ENCODE measurements at places on chromosomes 6 and 20.

DNA sequence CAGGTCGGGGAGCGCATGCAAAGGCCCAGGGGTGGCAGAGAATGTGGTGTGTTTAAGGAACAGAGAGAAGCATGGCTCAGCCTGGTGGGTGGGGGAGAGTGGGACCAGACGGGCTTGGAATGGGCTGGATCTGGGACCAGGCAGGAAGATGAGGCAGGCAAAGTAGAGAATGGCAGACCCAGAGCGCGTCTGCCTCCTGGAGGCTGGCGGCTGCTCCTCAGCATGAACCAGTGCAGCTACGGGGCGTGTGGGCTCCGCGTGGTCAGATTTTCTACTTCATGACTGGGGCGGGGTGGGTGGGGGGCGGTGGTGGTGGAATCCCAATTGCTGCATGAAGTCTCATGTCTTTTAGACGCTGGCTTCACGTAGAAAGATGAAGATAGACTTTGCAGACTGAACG is 135.6 kb downstream of the TFAP2C start:
- DNase-seq: no peak

GRCh38 chr6:111559188-111560097 is 46.2 kb downstream of the TRAF3IP2 start:
- no peak for DNase-seq

- no peak for DNase-seq
Measured at GRCh38 chr6:6686748-6687601, 98.5 kb downstream of the LY86 start.

DNA sequence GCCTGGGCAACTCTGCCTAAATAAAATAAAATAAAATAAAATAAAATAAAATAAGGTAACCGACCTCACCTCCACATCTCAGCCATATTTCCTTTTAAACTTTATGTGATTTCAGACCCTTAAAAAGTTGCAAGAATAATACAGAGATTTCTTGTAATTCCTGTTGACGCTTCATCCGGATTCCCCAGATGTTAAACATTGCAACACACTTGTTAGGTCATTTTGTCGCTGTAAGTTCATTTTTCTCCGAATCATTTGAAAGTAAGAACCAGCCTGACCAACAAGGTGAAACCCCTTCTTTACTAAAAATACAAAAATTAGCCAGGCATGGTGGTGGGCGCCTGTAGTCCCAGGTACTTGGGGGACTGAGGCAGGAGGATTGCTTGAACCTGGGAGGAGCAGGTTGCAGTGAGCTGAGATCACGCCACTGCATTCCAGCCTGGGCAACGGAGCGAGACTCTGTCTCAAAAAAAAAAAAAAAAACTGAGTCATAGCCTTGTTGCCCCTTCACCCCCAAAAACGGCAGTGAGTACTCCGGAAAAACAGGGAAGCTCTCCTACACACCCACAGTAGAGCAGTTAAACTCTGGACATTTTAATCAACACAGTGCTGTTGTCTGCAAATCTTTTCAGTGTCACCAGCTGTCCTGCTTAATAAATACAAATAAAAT is 5.9 kb downstream of the PYGB start:
- DNase-seq: no peak

DNA sequence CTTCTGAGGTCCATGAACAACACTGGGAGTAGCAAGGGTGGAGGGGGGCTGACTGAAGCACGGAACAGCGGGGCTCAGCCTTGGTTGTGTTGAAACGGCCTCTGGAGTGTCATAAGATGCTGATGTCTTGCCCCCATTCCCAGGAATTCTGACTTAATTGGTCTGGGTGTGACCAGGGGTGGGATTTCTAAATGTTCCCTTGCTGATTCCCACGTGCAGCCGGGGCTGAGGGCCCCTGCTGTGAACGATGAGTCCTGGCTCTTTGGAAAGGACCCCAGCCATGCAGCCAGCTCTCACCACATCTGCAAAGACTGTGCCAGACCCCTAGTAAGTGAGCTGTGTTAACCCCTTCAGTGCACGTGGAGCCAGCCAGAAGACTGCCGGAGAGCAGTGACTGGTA is 28.6 kb upstream of the FAM50B start:
- DNase-seq: no peak

DNA sequence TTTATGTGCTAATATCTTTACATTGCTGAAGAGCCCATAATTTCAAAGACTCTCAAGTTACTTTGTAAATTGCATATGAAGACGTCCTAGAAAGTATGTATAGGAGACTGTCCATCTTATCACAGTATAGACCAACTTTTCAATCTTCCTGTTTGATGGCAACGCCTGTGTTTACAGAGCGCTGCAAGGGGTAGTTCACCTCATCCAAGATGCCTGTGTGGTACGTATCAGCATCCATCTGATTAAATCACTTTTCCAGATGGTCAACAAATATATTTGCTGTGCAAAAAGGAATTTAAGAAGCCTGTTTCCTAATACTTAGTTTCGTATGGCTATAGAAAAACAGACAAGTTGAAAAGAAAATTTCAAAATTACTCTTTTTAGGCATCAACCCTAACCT is 17.9 kb upstream of the PDE10A start:
- no peak for DNase-seq

DNA sequence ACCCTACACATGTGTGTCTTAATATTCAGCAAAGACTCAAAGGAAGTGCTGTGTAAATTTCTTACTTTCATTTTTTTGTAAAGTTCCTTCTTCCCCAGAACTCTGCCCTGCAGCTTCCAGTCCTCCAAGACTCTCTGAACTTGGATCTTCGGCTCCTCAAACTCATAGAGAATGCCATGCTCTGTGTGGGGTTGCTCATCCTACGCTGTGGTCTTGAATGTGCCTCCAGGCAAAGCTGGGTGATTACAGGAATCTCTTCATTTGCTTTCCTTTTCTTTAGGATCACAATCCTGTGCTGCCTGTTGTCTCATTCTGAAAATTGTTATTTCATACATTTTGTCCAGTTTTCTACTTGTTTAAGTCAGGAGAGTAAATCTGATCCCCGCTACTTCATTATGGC is 14.5 kb upstream of the CDC5L start:
- no peak for DNase-seq

DNA sequence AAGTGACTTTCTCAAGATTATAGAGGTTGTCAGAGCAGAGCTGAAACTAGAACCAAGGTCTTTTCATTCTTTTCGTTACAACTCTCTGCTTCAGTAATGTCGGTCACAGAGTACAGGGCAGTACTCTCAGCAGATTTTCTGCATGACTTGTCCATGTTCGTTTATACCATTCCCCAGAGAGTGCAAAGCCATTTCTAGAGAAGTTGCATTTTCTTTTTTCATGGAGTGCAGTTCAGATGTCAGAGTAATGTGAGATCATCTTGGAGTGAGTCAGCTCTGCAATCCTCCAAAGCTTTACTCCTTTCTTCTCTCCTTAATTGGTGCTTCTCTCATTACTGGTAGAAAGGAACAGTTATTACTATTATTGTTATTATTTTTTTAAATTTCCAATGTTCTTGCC is 115.6 kb upstream of the B3GAT2 start:
- DNase-seq: no peak

GRCh38 chr20:45921337-45922189 is 9.6 kb upstream of the PLTP start:
- no peak for DNase-seq

GRCh38 chr6:165721356-165721755 is 58.3 kb upstream of the PDE10A start:
- no peak for DNase-seq

- no peak for DNase-seq
Measured at GRCh38 chr6:36076178-36077063, 48.8 kb downstream of the MAPK14 start.

DNA sequence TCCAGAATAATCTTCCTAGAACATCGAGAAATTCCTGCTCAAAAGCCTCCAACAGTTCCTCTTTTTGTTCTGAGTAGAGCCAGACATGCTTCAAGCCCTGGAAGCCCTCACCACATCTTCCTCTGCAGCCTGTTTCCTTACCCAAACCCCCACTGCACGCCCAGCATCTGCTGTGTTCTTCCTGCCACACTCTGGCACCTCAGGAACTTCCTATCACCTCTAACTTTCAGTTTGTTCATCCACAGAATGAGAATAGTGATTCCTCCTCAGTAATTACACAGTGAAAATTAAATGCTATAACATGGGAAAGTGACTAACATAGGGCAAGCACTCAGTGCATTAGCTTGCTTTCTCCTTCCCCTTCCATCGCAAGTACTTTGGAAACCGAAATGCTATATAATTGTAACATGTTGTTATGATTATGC is 26.3 kb downstream of the C6orf89 start:
- DNase-seq: no peak

- no peak for DNase-seq
Measured at GRCh38 chr6:138815797-138816528, 20.1 kb downstream of the ECT2L start.

- DNase-seq: no peak
Measured at GRCh38 chr6:24668997-24669361, 2.1 kb downstream of the ACOT13 start.

DNA sequence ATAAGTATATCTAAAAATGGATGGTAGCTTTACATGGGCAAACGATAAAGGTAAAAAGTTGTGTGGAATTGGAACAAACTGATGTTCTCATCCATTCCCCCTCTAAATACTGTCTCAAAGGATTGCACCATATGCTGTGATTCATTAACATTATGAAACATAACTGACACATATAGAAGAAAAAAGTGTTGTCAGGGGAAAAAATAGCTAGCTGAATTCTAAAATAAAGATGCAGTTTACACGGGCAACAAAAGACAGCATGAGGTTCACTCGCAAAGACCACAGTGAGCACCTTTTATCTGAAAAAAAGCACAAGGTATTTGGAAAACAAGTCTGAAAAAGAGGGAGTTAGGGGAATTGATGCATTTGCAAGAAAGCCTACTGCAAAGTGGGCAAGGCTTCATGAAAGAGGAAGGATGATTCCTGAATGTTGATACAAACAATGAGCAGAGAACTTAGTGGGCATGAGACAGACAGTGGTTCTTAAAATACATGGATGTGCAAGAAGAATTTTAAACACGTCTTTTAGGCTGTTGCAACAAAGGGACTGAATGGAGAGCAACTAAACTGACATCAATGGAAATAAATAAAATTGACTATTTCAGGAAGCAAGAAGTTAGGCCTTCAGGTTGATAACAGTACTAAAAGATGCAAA is 280.9 kb downstream of the KIF16B start:
- DNase-seq: no peak

DNA sequence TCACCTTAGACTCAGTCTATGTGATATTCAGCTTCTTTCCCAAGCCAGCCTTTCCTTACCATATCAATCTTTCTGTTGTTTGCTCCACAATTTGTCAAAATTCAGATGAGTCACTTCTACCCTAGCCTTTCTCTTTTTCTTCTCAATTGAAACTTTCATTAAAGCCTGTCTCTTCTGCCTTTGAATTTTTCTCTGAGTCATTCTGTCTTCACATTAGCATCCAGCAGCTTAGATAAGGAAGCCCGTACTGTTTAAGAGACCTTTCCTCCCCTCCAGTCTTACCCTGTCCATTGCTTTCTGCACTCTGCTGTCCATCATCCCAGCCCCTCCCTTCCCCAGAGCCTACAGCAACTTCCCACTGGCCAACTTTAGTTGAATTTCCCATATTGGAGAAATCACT is 34.9 kb upstream of the RALGAPA2 start:
- DNase-seq: no peak

- DNase-seq: no peak
Measured at GRCh38 chr6:166553563-166554271, 32.8 kb downstream of the RAMACL start.

DNA sequence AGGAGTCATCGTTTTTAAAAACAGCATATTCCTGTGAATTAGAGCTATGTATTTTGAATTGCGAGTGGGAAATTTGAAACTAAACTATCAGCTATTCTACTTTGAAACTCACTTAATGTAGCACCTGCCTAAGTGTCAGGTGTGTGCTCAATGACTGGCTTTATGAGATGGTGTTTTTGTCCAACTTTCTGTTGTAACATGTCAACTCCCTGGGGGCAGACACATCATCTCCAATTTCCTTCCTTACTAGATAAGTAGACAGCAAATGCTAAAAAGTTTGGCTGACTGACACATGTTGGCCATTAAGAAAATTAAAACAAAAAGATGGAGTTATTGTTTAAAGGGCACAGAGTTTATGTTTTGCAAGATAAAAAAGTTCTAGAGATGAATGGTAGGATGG is 226.9 kb downstream of the TFAP2B start:
- DNase-seq: no peak

GRCh38 chr20:32823078-32823477 is 3.3 kb downstream of the MAPRE1 start:
- DNase-seq: no peak

- no peak for DNase-seq
Measured at GRCh38 chr6:105824732-105825131, 261.4 kb upstream of the PRDM1 start.

GRCh38 chr20:31663838-31664695 is 26.4 kb downstream of the COX4I2 start:
- no peak for DNase-seq

DNA sequence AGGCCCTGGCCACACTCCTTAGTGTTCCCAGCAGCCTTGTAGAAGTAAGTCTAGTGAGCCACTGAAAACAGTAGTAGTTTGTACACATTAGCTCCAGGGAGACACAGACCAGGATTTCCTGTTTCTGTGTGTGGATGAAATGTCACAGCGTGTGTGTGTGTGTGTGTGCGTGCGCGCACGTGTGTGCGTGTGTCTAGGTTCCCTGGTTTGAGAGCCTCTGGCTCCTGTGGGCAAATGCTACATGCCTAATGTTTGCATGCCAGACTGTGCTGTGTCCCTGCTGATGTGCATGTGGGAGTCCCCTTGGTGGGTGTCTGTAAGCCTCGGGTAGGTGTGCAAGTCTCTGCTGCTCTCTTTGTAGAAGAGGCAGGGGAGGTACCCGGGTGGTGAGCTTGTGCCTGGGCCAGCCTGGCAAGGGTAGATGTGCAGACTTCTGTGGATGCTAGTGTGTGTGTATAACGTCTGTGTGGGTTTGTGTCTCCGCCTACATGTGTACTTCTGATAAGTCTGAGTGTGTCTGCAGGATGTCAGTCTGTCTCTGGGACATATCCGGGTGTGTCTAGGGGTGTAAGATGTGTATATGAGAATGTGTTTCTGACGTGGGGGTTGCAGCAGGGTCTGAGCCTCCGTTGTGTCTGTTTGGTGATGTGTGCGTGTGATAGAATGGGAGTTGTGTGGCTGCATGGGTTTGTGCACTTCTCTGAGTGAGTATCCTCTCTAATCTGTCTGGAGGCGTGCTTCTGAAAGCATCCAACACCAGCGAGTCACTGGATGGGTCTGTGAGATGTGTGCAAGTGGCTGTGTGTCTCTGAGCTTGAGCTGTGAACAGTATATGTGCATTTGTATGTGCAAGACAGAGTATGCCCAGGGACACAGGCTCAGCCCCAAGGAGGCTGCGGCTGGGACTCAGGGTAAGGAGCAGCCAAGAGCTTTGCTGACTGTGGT is 19.0 kb upstream of the TLDC2 start:
- no peak for DNase-seq

All from chondrocyte (in vitro differentiated cells).